8988T (cell line): ENCODE measurements at places on chromosomes 7 and 10.

GRCh38 chr7:121019018-121019417 lies 30.5 kb downstream of the CPED1 start:
- no peak for DNase-seq

DNA sequence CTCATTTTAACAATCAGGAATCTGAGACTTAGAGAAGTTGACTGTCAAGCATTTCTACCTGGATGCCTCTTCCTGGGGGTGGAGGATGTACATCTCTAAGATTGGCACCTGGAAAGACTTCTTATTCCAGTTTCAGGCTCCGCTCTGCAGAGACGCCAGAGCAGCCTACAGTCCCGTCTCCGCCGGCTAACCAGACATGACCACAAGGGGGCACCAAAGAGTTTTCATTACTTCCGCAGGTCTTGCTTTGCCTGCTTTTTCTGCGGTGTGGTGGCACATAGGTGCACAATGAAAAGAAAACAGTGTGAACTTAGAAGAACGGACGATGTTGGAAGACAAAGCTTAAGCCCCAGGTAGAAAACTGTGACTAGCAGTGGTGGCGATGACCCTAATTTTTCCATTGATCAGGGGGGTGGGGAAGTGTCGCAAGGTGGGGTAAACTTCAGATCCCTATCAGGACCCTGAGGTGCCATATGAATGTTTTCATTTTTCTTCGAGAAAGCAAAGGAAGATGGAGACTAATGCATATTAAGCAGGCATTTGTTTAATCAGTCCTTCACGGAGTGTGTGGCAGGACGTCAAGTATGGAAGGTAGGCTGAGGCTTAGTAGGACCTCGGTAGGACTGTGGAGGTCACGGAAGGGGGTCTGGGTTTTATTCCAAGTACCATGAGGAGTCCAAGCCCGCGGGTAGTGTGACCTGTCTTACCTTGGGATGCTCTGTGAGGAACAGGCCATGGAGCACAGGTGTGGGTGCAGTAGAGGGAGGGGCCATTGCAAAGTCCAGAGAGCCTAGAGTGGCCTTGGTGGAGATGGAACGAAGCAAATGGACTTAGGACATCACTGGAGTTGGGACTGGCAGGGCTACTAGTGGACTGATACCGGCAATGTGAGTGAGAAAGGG lies 60.1 kb upstream of the SORCS3 start:
- peak; percentile 50 for DNase-seq

- DNase-seq = no peak
These were observed 102.3 kb downstream of the JAZF1 start for GRCh38 chr7:28078036-28078901.

GRCh38 chr10:71225291-71226058 lies 13.1 kb downstream of the UNC5B start:
- peak; percentile 15 for DNase-seq

- no peak for DNase-seq
These were observed 5.1 kb downstream of the ZMIZ1 start for GRCh38 chr10:79073784-79074432.

DNA sequence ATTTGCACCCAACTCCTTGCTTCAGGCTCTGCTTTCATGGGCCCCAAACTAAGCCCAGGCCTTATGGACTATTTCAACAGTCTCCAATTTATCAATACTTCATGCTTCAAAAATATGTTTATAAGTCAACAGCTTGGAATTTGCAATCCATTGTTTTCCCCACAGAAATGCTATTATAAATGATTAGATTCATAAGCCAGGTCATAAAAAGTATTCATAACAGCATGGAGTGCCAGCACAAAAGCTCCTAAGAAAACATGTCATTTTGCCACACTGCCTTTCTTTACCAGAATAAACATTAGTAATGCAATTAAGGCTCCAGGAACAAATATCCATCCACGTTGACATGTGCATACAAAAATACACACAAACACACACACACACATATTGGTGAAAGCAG lies 30.1 kb downstream of the OSBPL3 start:
- DNase-seq = no peak

- DNase-seq = no peak
These were observed 7.1 kb upstream of the KCNMA1 start for GRCh38 chr10:77644557-77645243.
